ENCODE measurements at places on chromosomes 3 and 15.

DNA sequence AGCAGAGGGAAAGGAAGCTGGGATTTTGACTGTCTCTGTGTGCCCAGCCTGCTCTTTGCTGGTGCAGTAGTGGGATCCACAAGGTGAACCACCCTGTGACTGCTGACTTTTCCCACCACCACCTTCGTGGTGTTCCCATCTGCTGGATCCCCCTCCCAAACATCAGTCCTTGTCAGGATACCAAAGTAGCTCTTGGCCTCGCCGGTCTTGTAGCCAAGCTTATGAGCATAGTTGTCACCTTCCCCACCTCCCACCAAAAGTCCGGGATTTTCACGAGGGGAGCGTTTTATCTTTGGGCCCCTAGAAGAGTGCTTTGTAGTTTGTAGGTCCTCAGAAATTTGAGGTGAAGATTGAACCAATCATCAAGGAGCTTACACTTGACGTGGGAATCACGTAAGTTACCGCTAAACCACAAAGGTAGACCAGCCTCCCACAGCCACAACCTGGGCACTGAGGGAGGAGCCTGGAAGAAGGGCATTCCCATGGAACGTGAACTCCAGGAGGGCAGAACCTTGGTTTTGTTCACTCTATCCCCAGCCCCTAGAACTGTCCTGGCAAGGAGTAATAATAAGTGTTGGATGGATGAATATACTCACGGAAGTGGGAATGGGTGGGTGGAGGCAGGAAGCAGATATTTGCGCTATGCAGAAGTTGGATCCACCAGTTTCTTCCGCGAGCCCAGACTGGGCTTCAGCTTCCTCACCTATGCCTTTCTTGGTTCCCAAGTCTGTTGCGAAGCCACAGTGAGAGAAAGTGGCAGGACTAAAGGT is 814 bp upstream of the TEX264 start:
- peak; percentile 58 for DNase-seq

DNA sequence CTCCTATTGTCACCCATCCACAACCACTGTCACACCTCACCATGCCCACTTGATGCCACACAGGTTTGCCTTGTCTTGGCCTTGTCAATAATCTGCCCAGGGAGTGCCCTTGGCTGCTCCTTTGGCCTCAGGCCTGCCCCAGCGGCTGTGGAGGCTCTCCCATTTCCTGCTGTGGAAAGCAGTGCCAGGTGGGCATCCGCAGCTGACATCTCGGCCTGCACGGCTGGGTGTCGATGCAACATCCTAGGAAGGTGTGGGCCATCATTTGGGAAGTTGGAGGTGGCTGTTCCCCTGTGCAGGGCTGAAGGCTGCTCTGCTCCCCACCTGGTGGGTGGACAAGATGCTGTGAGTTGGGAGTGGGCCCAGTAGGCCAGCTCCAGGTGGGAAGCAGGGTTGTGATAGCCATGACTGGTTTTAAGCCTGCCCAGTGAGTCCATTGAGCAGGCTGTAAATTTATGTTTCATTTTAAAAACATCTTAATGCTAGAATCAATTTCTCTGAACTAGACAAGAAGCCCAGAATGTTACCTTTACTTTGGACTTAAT is 12.5 kb downstream of the DNAH1 start:
- no peak for DNase-seq

GRCh38 chr3:159787178-159787574 is 201.5 kb upstream of the IL12A start:
- DNase-seq, result no peak

GRCh38 chr15:88954431-88955277 is 41.5 kb upstream of the MFGE8 start:
- no peak for DNase-seq

- DNase-seq, result peak; percentile 68
Measured at GRCh38 chr15:79680720-79681119, 216.1 kb downstream of the MTHFS start.

Measured in suppressor macrophage treated with lipopolysaccharide for 1 hour (primary cell).